ENCODE measurements at places on chromosomes 13 and 19.

GRCh38 chr13:100330662-100331061, 241.8 kb downstream of the PCCA start:
- no peak for DNase-seq

GRCh38 chr19:1087813-1088415, 7.3 kb downstream of the POLR2E start:
- no peak for DNase-seq

DNA sequence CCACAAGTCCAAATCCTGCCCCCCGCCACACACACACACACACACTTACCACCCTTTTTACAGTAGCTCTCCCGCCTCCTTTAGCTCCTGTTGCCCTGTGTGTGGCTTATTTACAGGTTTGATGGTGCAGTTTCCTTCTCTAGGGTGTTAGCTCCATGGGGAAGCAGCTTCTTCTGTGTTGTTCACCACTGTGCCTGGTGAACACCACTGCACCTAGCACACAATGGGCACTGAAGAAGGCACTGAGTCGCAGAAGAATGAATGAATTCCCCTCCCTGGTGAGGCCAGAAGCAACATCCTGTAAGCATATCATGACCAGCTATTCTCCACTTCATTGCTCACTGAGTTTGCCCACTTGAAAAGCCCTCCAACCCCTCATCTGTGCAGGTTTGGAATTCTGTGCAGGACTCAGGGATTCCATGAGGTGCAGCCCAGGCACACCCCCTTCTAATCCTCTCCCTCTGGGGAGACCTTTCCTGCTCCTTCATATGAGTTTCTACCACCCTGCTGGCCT, 3.0 kb upstream of the RAB20 start:
- DNase-seq = no peak

- DNase-seq = no peak
Observed at GRCh38 chr19:46943150-46943946, 76.3 kb upstream of the NPAS1 start.

DNA sequence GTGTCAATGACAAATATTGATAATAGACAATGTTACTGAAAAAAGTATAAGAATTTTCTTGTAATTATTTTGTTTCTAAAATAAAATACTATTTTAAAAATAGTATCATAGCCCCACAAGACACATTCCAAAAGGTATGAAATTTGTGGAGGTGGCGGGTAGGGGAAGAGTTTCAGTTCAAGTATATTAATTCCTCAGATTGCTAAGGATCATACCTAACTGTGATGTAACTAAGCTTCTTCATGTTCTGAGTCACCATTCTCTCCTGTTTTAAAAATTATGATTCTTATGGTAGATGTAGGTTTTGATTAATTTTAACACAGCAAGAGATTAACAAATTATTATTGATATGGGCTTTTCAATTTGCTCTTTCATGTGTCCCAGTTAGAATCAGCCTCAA, 61.3 kb downstream of the MYO16 start:
- no peak for DNase-seq

DNA sequence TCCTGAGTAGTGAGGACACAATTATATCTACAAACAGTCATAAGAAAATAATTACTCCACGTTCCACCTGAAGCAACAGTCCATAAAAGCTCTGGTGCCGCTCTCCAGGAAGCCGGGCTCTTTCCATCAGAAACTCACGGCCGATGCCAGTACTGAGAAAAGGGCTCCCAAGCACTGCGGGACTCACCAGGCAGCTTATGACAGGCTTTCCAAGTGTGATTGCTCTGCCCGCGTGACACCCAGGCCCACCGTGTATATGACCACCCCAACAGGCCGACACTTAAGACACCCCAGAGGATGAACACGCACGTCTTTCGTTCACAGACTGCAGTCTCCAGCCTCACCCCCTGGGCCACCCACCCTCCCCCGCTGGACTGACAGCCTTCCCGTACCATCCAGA, 199.0 kb downstream of the UQCRFS1 start:
- DNase-seq = no peak

GRCh38 chr13:30763786-30764413, 28.6 kb downstream of the ALOX5AP start:
- no peak for DNase-seq

DNA sequence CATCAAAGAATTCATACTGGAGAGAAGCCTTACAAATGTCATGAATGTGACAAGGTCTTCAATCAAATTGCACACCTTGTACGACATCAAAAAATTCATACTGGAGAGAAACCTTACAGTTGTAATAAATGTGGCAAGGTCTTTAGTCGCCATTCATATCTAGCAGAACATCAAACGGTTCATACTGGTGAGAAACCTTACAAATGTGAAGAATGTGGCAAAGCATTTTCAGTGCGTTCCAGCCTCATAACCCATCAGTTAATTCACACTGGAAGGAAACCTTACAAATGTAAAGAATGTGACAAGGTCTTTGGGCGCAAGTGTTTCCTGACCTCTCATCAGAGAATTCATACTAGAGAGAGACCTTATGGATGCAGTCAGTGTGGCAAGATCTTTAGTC, 13.2 kb upstream of the ZNF534 start:
- no peak for DNase-seq

DNA sequence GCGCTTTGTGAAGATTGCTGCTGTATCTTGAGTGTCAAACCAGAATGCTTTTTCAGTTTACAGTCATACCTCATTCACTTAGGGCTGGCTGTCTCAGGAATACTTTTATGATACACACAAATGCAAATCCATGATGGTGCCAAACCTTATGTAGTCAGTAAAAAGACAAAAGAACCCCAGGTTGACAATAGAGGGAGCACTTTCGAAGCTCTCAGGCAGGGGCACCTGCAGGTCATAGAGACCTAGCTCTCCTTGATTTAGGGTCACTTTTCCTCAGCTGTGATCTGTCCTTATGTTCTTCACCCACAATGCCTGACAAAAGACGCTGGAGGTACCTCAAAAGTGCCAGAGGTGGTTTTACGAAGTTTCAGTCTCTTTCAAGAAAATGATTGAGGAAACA, 172.2 kb downstream of the DNAJC15 start:
- DNase-seq = no peak

DNA sequence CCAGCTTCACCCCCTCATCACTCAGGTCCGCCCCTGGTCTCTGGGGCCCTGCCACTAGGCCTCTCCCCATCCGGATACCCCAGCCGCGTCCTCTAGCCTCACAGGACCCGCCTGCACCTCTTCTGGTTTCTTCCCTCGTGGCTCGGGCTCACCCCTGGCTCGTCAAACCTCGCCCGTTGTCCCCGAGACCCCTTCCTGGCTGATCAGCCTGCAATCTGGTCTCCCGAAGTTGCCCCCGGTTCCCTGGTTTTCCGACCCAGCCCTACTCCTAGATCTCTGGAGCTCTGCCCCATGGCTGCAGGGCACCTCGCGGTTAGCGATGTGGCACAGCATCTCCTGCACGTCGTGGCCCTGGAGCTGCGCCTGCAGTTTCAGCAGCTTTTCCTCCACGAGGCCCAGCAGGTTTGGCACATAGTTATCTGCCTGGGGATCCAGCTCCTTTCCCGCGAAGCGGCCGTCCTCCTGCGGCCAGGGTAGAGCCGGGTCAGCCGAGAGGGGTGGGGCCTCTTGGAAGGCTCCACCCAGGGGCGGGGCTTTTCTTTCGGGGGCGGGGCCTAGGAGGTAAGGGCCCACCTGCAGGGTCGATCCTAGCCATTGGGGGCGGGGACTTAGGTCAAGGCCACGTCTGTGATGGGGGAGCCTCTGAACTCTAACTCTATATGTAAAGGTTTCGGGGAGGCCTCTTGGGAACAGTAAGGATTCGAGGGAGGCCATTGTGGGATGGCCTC, 2.4 kb upstream of the RGL3 start:
- DNase-seq = peak; percentile 39

DNA sequence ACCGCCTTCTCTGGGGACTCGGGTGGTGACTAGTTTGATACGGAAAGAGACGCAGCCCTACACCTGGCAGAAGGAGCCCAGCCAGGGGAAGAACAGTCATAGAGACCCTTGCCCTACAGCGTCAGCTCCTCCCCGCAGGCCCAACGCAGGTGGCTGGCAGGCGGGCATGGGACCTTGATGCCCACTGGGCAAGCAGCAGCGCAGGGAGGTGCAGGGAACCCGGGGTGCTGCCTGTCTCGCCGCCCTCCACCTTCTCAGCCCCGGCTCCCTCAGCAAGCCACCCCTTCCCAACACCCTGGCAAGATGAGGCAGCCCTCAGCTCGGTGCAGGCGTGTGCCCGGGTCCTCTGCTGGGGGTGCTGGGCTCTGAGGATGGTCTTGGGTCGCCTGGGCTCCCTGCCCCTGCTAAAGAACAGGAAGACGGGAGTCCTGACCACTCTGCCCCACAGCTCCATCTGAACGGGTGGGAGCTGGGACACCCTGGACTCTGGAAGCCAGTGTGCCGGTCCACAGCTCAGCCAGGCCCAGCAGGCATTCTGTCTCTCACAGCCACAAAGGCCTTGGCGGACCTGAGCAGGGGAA, 9.0 kb downstream of the MIER2 start:
- DNase-seq = no peak

DNA sequence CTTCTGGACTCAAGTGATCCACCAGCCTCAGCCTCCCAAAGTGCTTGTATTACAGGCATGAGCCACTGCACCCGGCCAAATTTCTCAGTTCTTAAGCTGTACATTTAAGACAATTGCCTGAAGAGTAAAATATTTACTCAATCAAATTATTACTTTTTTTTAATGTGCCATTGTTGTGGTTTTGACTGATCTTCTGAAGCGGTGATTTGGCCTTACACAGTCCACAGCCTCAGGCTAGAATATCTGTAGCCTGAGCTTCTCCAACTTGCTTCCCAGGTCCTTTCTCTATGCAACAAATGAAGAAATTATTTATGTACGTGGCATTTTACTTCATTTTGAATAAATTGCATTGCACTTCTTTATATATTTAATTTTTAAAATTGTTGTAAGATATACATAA, 281.3 kb downstream of the KLF5 start:
- no peak for DNase-seq

DNA sequence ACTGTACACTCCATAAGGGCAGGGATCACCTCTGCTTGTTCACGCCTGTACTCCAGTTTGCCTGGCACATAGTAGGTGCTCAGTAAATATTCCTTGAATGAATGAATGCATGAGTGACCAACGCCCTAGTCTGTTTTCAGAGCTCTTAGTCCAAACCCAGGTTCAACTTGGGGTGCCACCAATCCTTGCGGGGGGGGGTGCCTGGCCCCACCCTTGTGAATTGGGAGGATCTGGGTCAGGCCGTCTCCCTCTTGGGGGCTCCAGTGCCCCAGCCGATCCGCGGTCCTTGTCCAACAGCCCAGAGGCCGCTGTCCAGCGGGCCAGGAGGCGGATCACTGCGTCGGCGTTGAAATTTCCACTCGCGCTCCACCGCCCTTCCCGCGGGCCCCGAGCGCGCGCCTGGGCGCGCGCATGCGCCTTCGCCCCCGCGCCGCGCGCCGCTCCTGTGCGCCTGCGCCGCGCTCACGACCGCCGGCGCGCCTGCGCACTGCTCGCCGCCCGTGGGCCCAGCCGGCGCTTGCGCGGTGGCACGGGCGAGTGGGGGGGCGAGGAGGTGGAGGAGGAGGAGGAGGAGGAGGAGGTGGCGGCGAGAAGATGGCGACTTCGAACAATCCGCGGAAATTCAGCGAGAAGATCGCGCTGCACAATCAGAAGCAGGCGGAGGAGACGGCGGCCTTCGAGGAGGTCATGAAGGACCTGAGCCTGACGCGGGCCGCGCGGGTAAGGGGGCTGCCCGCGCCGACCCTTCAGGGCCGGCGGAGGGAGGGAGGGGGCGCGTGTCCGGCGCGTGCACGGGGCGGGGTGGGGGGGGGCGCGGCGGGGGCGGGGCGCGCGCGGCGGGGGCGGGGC, at the start of gene CRTC1:
CRTC1 (plus strand) TSS at position 572 of the 849 bp plus-strand sequence; CDS start at position 595, 23 bp downstream.
- peak; percentile 92 for DNase-seq

- DNase-seq = no peak
Observed at GRCh38 chr19:6374161-6374709, 1.5 kb downstream of the PSPN start.

- no peak for DNase-seq
Observed at GRCh38 chr19:10701955-10702525, 801 bp downstream of the QTRT1 start.

DNA sequence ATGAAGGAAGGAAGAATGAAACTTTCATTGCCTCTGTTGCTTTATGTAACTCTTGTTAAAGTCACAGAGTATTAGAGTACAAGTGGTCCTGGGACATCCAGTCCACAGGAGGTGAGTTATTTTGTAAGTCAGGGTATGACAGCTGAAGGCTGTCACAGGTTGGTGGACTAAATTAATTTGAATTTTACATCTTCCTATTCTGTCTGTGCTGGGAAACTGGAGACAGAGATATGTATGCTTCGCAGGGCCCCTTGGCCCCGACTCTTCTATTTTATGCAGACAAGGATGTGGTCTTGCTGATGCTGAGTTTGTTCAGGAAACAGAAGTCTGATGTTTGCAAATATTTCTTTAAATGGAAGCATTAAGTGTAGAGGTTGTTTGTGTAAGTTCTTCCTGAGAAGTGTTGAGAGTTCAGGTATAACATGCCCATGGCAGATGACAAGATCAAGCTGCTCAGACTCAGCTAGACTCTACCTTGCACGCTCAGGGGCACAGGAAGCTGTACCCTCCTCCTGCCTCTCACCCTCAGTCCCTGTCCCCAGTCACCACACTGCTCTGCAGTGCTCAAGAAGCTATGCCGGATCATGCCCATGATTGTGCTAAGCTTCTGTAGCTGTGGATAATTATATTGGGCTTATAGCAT, 23.4 kb downstream of the RASL11A start:
- no peak for DNase-seq

- DNase-seq = no peak
Observed at GRCh38 chr13:46580362-46580839, 27.4 kb downstream of the LRCH1 start.

- no peak for DNase-seq
Observed at GRCh38 chr13:31204592-31204991, 4.8 kb downstream of the B3GLCT start.
